ENCODE measurements at places on chromosomes 11 and 22.

DNA sequence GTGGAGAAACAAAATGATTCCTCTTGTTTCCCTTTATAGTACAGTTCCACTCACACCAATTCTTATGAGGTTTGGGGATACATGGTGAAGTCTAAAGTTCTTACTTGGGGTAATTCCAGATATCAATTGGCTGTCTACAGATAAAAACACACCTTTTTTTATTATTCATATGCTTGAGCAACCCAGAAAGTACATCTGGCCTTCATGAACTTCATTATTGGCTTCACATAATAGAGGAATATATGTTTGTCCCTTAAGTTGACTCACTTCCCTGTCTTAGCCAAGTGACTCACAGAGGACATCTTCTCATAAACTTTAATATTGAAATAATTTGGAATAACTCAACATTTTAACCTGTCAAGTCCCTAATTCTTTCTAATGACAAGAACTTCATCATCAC, 36.3 kb upstream of the SOX6 start:
- no peak for DNase-seq

- DNase-seq = no peak
Measured at GRCh38 chr22:49935561-49935960, 17.1 kb downstream of the CRELD2 start.

DNA sequence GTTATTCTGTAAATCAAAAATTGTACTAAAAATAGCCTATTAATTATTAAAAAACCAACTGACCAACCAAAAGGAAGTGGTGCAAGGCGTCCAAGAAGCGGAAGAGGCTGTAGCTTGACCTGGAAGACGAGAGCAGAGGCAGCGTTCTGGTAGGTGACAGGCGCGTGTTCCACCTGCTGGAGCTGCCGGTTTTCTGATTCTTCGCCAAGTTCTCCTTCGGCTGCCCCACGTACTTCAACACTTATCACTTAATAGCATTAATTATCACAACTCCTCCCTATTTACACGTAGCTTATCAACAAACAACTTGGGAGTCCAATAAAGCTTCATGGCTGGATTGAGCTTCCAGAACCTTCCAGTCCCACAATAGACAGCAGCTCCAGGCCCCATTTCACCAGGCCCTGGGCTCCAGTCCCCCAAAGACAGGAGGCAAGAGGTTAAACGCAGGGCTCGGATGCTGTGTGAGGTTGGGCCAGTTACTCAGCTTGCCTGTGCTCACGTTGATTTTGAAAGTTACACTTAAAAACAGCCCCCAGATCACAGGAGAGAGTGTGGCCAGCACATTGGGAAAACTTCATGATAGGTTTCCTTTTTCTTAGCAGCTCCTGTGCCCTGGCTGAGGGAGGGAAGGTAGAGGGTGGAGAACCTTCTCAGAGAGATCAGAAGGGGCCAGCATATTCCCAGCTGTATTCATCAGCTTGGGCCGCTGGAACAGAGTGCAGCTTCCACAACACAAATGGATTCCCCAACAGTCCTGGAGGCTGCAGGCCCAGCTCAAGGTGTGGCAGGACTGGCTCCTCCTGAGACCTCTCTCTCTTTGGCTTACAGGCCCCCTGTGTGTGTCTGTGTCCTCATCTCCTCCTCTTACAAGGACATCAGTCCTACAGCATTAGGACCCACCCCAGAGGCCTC, 54.2 kb upstream of the FGF3 start:
- no peak for DNase-seq

DNA sequence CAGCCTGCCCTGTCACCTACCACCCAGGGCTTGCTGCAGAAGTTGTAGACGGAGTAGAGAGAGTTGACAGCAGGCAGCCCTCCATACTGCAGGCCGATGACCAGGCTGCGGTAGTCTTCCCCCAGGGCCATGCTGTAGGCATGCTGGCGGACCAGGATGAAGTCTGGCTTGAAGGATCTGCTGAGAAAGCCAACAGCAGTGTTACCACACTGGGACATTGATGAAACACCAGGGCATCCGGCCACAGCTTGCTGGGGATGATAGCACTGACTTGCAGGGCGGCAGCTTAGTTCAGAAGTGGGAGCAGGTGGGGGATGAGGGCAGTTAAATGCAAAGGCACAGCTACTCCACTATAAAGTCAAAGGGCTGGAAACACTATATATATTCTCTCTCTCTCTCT, 67.4 kb downstream of the TIMP3 start:
- DNase-seq = no peak

GRCh38 chr11:7591987-7592386, 78.2 kb downstream of the PPFIBP2 start:
- no peak for DNase-seq

GRCh38 chr22:44080936-44081861, 57.1 kb downstream of the PARVB start:
- peak; percentile 67 for DNase-seq

Measured in posterior cingulate gyrus (tissue), 11 donors.